8988T (cell line): ENCODE measurements at places on chromosomes 16 and 17.

DNA sequence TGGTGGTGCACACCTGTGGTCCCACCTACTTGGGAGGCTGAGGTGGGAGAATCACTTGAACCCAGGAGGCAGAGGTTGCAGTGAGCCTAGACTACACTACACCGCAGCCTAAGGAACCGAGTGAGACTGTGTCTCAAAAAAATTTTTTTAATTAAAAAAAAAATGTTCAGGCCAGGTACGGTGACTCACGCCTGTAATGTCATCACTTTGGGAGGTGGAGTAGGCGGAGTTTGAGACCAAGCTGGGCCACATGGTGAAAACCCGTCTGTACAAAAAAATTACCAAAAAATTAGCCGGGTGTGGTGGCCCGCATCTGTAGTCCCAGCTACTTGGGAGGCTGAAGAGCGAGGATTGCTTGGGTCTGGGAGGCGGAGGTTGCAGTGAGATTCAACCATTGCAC lies 3.6 kb upstream of the FAM222B start:
- no peak for DNase-seq

GRCh38 chr17:30361766-30362279 lies 16.9 kb upstream of the CPD start:
- DNase-seq: no peak

- no peak for DNase-seq
Observed at GRCh38 chr17:72984926-72985325, 107.6 kb downstream of the SLC39A11 start.

DNA sequence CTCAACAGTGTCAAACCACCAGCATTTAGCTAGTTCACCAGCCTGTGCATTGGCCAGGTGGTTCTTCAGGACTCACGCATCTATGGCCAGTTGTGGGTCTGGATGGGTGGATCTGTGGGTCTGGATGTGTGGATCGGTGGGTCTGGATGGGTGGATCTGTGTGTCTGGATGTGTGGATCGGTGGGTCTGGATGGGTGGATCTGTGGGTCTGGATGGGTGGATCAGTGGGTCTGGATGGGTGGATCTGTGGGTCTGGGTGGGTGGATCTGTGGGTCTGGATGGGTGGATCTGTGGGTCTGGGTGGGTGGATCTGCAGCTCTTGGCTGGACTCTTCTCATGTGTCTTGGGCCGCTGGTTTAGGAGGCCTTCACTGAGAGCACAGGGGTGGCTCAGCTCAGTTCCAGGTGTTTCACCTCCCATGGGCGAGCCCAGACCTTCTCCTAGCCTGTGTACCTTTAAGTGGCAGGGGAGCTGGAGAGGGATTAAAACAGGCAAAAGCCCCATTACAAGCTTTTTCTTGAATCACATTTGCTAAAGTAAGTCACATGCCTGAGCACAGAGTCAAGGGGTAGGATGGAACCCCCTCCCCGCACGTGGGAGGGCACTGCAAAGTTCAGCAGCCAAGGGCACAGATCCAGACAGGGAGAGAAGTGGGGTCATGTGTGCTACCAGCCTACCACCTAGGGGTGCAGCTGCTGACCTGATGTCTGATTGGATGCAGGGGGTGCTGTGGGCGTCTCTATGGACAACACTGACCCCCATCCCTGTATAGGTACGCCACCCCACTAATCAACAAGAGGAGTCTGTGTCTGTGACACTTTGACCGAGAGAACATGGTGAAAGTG lies 3.4 kb upstream of the NUBP1 start:
- DNase-seq: no peak

DNA sequence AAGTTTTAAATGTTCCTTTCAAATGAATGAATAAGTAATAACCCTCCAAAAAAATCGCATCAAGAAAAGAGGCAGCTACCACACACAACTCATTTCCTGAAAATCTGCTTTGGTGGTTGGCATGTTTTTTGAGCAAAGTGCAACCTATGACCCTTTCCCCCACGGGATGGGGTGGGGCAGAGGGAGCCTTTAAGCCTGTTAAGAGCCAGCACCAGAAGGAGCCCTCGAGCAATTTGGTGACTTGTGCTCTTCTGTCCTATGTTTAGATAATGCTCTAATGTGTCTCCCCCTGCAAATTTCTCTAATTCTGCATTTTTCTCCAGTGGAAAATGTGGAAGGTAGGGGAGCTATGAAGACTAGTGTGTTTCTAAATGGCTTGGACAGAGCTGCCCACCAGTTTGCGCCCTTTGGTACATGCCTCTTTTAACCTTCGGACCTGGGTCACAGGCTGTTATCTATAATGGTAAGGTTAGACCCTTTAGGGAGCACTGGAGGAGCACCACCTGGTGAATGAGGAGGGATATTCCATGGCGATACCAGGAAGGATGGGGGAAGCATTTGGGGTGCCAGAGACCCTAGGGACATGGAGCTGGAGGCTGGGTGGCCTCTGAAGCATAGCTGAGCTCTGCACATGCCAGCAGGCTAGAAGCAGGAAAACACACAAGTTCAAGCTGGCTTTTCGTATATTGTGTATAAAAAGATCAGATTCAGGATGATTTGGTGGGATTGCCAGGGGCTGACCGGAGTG lies 1.6 kb downstream of the PYCARD start:
- DNase-seq: no peak

- DNase-seq: no peak
Observed at GRCh38 chr16:7362231-7362630, 29.6 kb downstream of the RBFOX1 start.

GRCh38 chr17:42422958-42423712 lies at the start of gene CAVIN1:
CAVIN1 (minus strand) TSS chr17:42423256; CDS start chr17:42423097, 159 bp downstream.
- peak; percentile 86 for DNase-seq

- DNase-seq: no peak
Observed at GRCh38 chr16:11340710-11341109, 4.5 kb upstream of the RMI2 start.

DNA sequence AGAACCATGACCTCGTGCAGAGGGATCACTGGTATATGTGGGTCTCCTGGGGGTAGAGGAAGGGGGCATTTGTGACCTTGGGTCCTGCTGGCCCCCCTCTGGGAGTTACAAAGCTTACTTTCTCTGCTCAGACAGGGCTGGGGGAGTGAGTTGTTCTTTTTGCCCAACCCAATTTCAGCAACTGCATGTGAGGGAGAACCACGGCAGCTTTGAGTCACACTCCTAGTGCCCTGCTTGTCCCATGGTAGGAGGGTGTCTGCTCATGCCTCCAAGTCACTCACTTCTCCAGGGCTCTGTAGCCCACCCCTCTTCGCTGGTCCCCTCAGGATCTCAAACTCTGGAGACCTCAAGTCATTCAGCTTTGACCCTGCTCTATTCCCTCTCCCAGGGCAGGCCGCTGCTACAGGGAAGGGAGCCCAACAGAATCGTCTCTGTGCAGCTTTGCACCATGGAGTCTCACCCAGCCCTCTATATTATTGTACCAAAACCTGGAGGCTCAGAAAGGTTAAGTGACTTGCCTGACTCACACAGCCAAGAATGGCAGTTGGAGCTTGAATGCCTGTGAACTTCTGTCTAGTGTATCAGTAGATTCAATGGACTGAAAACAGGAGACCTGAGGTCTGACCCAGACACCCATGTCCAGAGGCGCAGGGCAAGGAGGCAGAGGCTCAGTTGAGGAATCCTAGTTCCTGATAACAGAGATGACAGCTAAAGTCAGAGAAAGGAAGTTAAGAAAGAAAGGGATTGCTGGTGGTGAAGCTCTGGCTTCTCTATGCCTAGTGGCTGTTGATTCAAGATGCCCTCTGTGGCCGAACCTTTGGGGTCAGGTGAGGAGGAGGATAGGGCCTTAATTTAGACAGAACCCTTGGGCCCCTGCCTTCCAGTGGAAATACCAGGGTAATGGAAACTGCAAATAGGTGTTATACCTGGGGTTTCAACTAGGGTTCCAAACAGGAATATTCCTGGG lies 14.6 kb upstream of the ETV4 start:
- no peak for DNase-seq

DNA sequence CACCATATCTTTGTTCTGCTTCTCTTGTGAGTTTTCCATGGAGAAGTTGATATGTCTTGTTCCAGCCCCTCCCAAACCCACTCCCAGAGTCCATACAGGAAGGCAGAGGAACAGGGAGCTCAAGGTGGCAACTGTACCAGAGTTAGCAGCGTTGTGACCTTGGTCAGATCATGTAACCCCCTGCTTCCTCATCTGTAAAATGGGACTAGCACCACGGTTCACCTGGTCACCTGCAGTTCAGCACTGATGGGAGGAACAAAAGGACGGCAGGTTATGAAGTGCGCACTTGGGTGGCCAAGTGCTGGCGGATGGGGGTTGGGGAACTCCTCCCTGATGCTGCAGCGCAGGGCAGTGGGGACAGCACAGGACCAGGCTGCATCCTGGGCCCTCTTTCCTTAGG lies 7.7 kb upstream of the NEUROD2 start:
- no peak for DNase-seq

DNA sequence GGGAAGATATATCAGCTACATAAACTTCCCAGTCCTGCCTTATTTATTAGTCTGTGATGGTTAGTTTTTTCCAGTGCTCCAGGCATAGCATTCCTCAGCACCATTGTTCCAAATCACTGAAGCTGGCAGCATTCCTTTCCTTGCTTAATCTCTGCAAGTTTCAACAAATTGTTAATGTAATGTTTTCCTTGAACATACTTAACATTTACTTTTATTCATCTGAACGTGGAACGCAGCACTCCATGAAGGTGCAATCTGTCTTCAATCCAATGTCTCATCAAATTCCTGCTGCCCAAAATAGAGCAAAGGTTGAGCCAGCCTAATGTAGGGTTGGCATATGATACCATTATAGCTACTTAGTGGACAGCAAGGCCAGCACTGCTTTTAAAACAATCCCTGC lies 441.1 kb upstream of the RBFOX1 start:
- DNase-seq: no peak
